ENCODE measurements at places on chromosomes 1 and 21.

- no peak for DNase-seq
Measured at GRCh38 chr1:17611991-17612390, 72.5 kb downstream of the ARHGEF10L start.

GRCh38 chr1:33578557-33579448 is 106.4 kb downstream of the ZSCAN20 start:
- DNase-seq, result no peak

- no peak for DNase-seq
Measured at GRCh38 chr1:46422261-46422871, 28.2 kb downstream of the FAAH start.

DNA sequence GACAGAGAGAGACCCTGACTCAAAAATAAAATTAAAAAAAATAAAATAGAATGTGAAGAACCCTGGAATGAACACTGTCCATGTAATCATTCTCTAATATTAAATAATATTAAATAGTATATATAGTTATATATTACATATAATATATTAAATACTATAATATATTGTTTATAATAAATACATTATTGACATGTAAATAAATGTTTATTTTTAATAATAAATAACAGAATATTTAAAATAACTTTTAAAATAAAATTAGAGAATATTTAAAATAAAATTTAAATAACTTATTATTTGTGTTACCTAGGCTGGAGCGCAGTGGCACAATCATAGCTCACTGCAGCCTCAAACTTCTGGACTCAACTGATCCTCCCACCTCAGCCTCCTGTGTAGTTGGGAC is 32.1 kb downstream of the TRAF5 start:
- DNase-seq, result no peak

GRCh38 chr1:58999676-59000075 is 215.8 kb upstream of the JUN start:
- no peak for DNase-seq

- DNase-seq, result no peak
Measured at GRCh38 chr21:40386294-40386911, 460.6 kb downstream of the DSCAM start.

GRCh38 chr1:41696381-41696780 is 211.9 kb upstream of the EDN2 start:
- DNase-seq, result no peak

DNA sequence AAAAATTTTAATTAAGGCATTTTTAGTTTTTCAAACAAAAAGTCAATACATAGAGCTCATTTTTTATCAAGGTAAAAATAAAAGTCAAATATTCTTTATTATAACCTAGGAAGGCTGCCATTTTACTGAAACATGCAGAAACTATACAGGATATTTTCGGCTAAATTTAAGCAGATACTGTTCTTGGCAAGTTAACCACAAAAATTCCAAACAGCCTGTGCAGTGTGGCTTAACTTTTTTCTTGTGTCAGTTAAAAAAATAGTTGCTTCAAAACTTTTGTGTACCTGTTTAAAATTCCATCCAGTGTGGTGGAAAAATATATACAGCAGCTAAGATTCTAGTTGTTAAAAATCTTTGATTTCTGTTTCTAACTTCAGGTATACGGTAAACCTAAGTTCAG is 135.0 kb downstream of the ATP5PO start:
- no peak for DNase-seq

GRCh38 chr1:208848854-208849253 is 604.7 kb upstream of the PLXNA2 start:
- no peak for DNase-seq

GRCh38 chr1:93593854-93594602 is 87.6 kb downstream of the BCAR3 start:
- no peak for DNase-seq

DNA sequence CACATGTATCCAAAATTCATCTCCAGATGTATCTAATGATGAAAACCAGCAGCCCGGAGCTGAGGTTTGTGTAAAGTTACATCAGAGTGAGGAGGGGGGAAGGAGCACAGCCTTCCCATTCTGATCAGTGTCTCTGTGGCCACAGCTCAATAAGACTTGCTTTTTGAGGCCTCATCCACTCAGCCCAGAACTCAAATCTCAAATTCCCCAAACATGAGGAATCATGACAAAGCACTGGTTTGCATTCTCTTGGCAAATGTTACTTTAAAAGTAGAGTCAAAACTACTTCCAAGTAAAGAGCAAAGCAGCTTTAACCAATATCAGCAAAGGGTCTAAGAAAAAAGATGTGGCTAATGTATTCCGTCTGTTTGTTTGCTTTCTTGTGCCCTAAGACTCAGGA is 30.9 kb downstream of the CCN1 start:
- no peak for DNase-seq

GRCh38 chr1:166166329-166166697 is 488 bp downstream of the FAM78B start:
- DNase-seq, result no peak

GRCh38 chr1:110292031-110292741 is 47.0 kb upstream of the RBM15 start:
- DNase-seq, result no peak

GRCh38 chr21:43925609-43926008 is 60.6 kb downstream of the AGPAT3 start:
- DNase-seq, result no peak

DNA sequence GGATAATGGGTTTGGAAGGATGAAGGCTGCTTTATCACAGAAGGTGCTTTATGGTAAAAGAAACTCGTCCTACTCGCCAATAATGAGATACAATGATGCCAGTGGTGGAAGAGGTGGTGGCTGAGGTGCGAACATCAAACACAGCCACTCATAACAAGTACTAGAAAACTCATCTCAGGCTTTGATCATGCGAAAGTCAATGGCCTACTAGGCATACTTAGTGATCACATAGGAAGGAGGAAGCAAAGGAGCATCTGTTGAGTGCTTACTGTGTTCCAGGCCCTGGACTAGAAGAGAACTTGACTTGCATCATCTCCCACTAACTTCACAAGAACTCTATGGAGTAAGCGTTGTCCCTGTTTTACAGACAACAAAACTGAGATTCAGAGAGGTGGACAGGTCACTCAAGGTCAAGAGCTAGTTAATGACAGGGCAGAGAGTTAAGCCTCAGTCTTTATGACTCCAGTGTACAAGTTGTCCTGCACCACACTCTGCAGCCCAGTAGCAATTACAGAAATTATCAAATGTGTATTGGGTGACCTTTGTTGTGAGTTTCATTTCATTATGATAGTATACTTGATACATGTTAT is 33.6 kb downstream of the RUNX1 start:
- DNase-seq, result no peak

GRCh38 chr1:63316984-63317816 is 5.2 kb upstream of the FOXD3 start:
- DNase-seq, result no peak
